ENCODE measurements at places on chromosomes 5 and 9. TPM values are rescaled to one million over a fixed set of nuclear protein-coding genes. Genes with fewer than 3 reads are reported as not detected.

- H3K27ac ChIP-seq = no peak overlapping the region
- H3K4me3 ChIP-seq = no peak overlapping the region
- no peaks in the 10 kb centered on the region for H3K27me3 ChIP-seq
- H3K4me1 ChIP-seq = no peaks in the 10 kb centered on the region
- DNase-seq = peak; percentile 43
Measured at GRCh38 chr9:108125625-108126024, 636.1 kb upstream of the KLF4 start.

- H3K4me3 ChIP-seq = no peak overlapping the region
- no peak overlapping the region for H3K27ac ChIP-seq
- H3K4me1 ChIP-seq = no peaks in the 10 kb centered on the region
- DNase-seq = no peak
- H3K27me3 ChIP-seq = no peaks in the 10 kb centered on the region
Measured at GRCh38 chr5:62587737-62588136, 9.1 kb downstream of the LRRC70 start.

The ZNF300 gene
- 8.8 TPM for total RNA-seq

The TMEM252 gene
- not detected for total RNA-seq

The HTR4 gene
- not detected for total RNA-seq

DNA sequence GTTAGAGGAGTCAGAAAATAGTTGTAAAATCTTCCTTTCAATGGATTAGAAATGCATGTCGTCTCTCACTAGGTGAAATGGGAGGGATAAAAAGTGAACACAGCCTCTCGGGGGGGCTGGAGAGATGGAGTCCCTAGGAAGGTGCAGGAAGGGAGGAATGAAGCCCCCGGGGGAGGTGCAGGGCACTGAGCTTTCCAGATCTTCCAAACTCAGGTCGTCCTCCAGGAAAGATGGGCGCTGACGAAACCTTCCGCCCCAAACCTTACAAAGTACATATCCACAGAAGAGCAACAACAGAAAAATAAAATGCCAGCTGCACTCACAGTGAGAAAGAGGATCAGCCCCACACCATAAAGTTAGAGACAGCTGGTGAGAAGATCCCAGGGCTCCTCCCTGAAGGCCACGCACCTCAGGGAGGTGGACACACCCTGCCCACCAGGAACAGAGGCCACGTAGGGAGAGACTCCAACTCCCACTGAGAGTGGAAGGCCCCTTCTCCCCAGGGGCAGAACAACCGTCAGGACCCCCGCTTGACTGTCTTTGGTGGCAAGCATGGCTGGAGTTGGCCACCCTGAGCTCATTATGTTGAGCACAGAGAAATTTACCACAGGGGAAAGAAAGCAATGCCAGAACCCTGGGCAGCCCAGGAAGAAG is 174.3 kb downstream of the AUH start:
- no peak overlapping the region for H3K4me3 ChIP-seq
- H3K4me1 ChIP-seq = no peaks in the 10 kb centered on the region
- H3K27ac ChIP-seq = no peak overlapping the region
- DNase-seq = no peak
- H3K27me3 ChIP-seq = no peaks in the 10 kb centered on the region

GRCh38 chr5:131810510-131811249 is 13.9 kb upstream of the FNIP1 start:
- H3K27ac ChIP-seq = no peak overlapping the region
- H3K36me3 ChIP-seq = no peaks in the 10 kb centered on the region
- H3K4me1 ChIP-seq = peaks cover 6% of the 10 kb centered on the region
- no peaks in the 10 kb centered on the region for H3K27me3 ChIP-seq

The ORM2 gene
- 1.4 TPM for total RNA-seq

The C9 gene
- not detected for total RNA-seq

The SCGB3A2 gene
- 62.5 TPM for total RNA-seq

GRCh38 chr5:61228229-61228628 is 66.0 kb upstream of the SMIM15 start:
- no peaks in the 10 kb centered on the region for H3K27me3 ChIP-seq
- DNase-seq = no peak
- H3K4me3 ChIP-seq = no peak overlapping the region
- no peak overlapping the region for H3K27ac ChIP-seq
- H3K36me3 ChIP-seq = no peaks in the 10 kb centered on the region

The TLX3 gene
- total RNA-seq = not detected

- no peaks in the 10 kb centered on the region for H3K4me1 ChIP-seq
- H3K27ac ChIP-seq = no peak overlapping the region
- H3K4me3 ChIP-seq = no peak overlapping the region
- no peak for DNase-seq
- no peaks in the 10 kb centered on the region for H3K27me3 ChIP-seq
- peaks cover 15% of the 10 kb centered on the region for H3K36me3 ChIP-seq
Measured at GRCh38 chr5:37786862-37787519, 52.9 kb downstream of the GDNF start.

GRCh38 chr5:531749-532315 is 7.6 kb upstream of the SLC9A3 start:
- H3K36me3 ChIP-seq = no peaks in the 10 kb centered on the region
- no peaks in the 10 kb centered on the region for H3K4me1 ChIP-seq
- no peak overlapping the region for H3K4me3 ChIP-seq
- peaks cover 17% of the 10 kb centered on the region for H3K27me3 ChIP-seq

The PTPN3 gene
- total RNA-seq = 2.2 TPM

GRCh38 chr5:24177821-24178220 is 467.0 kb downstream of the CDH10 start:
- no peaks in the 10 kb centered on the region for H3K36me3 ChIP-seq
- H3K4me3 ChIP-seq = no peak overlapping the region
- DNase-seq = no peak
- no peak overlapping the region for H3K27ac ChIP-seq

- no peaks in the 10 kb centered on the region for H3K4me1 ChIP-seq
- H3K27me3 ChIP-seq = no peaks in the 10 kb centered on the region
- H3K27ac ChIP-seq = no peak overlapping the region
- H3K36me3 ChIP-seq = no peaks in the 10 kb centered on the region
Measured at GRCh38 chr9:99051406-99051805, 53.5 kb upstream of the TGFBR1 start.

GRCh38 chr5:143041972-143042770 is 272.0 kb downstream of the ARHGAP26 start:
- peaks cover 5% of the 10 kb centered on the region for H3K36me3 ChIP-seq
- no peak for DNase-seq
- no peak overlapping the region for H3K4me3 ChIP-seq

DNA sequence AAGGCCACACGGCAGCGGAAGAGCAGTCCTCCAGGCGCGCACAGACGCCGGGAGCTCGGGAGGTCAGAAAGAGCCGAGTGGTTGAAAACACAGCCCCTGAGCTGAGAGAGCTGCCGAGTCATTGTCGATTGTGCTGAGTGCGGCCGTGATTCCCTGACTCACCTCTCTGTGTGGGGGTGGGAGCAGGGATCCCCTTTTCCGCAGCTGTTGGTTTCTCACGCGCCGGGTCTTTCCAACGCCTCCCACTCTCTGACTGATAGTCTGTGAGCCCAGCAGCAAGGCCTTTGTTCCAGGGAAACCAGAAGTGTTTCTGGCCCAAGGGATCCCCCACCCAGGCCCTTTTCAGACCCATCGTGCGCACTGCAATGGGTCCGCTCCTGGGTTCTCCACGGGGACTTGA is 97.3 kb downstream of the MRPL36 start:
- DNase-seq = peak; percentile 43
- no peak overlapping the region for H3K27ac ChIP-seq
- H3K4me3 ChIP-seq = no peak overlapping the region
- no peaks in the 10 kb centered on the region for H3K36me3 ChIP-seq
- H3K27me3 ChIP-seq = no peaks in the 10 kb centered on the region

The ADAMTSL1 gene
- total RNA-seq = 1.2 TPM

The FBP2 gene
- not detected for total RNA-seq

The PCDHGB4 gene
- total RNA-seq = 3.8 TPM

GRCh38 chr5:179118338-179118737 is 58.2 kb downstream of the ZNF354C start:
- H3K36me3 ChIP-seq = peaks cover 13% of the 10 kb centered on the region
- no peak overlapping the region for H3K4me3 ChIP-seq
- no peak overlapping the region for H3K27ac ChIP-seq
- no peaks in the 10 kb centered on the region for H3K4me1 ChIP-seq
- no peak for DNase-seq

- H3K4me1 ChIP-seq = no peaks in the 10 kb centered on the region
- H3K36me3 ChIP-seq = no peaks in the 10 kb centered on the region
- H3K4me3 ChIP-seq = no peak overlapping the region
- no peaks in the 10 kb centered on the region for H3K27me3 ChIP-seq
Measured at GRCh38 chr5:136011414-136012001, 17.3 kb upstream of the TGFBI start.

- H3K27me3 ChIP-seq = no peaks in the 10 kb centered on the region
- peaks cover 37% of the 10 kb centered on the region for H3K36me3 ChIP-seq
- H3K4me3 ChIP-seq = no peak overlapping the region
Measured at GRCh38 chr9:93270976-93271375, 87.0 kb downstream of the WNK2 start.

The MUSK gene
- total RNA-seq = not detected

GRCh38 chr5:125372694-125373631 is 626.5 kb upstream of the ZNF608 start:
- peak; percentile 38 for DNase-seq
- H3K36me3 ChIP-seq = peaks cover 2% of the 10 kb centered on the region
- H3K4me1 ChIP-seq = peaks cover 10% of the 10 kb centered on the region
- no peaks in the 10 kb centered on the region for H3K27me3 ChIP-seq
- H3K27ac ChIP-seq = peak overlapping the region; percentile 36
- peak overlapping the region; percentile 41 for H3K4me3 ChIP-seq

The TMEM174 gene
- total RNA-seq = not detected

DNA sequence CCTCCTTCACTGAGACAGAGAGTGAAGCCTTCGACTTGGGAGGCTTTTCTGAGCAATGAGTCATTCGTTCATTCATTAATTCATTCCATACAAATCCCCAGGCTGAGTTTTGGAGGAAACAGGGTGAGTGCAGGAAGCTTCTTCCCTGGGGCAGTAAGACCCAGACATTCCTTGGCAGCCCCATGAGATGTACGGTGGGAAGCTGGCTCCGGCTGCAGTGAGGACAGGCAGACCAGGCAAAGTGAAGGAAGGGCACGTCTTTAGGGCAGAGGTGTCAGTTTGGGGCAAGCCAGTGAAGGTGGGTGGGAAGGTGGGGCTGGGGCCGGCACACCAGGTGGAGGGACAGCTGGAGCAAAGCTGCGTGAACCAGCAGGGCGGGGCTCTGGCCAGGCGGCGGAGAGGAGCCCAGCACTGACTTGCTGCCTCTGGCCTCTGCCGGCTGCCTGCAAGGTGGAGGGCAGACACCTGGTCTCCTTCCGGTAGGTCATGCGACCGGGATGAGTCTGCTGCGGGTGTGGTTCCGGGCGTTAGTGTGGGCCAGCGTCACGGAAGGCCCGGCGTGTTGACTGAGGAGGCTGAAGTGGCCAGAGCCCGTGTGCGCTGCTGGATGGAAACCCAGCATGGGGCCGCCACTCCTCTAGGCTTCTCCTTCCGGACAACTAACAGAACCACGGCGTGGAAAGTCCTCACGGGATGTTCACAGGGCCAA is 16.6 kb downstream of the OLFM1 start:
- peaks cover 7% of the 10 kb centered on the region for H3K36me3 ChIP-seq
- no peaks in the 10 kb centered on the region for H3K4me1 ChIP-seq
- H3K27me3 ChIP-seq = no peaks in the 10 kb centered on the region

GRCh38 chr9:70933321-70933720 is 188.1 kb downstream of the TRPM3 start:
- H3K27me3 ChIP-seq = no peaks in the 10 kb centered on the region
- H3K27ac ChIP-seq = no peak overlapping the region
- no peaks in the 10 kb centered on the region for H3K36me3 ChIP-seq
- H3K4me3 ChIP-seq = no peak overlapping the region
- H3K4me1 ChIP-seq = peaks cover 7% of the 10 kb centered on the region

DNA sequence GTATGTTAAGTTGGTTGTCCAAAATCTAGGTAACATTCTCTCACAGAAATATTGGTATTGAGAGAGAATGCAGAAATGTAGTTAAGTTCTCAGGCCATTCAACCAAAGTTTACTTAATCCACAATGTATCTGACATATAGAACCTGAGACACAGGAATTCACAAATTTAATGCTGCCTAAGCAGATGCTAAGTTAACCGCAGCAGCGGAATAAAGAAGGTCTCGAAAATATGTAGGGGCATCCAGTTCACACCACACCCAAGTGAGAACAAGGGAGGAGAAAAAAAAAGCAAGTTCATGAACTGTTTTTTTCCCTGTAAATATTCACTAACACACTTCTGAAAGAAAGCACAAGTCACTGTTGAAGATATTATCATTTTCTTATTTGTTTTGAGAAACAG is 194.0 kb downstream of the BNC2 start:
- DNase-seq = no peak
- peaks cover 5% of the 10 kb centered on the region for H3K4me1 ChIP-seq
- H3K27ac ChIP-seq = no peak overlapping the region
- no peaks in the 10 kb centered on the region for H3K36me3 ChIP-seq
- no peaks in the 10 kb centered on the region for H3K27me3 ChIP-seq
- no peak overlapping the region for H3K4me3 ChIP-seq

The SPATA6L gene
- 0.75 TPM for total RNA-seq

- no peak overlapping the region for H3K27ac ChIP-seq
- no peak for DNase-seq
- H3K4me1 ChIP-seq = no peaks in the 10 kb centered on the region
- H3K36me3 ChIP-seq = no peaks in the 10 kb centered on the region
- H3K4me3 ChIP-seq = no peak overlapping the region
Measured at GRCh38 chr9:94014066-94014654, 59.0 kb upstream of the BARX1 start.

The ISL1 gene
- total RNA-seq = 0.13 TPM

GRCh38 chr5:8861764-8862163 is 684.1 kb downstream of the SEMA5A start:
- no peak for DNase-seq
- H3K27me3 ChIP-seq = no peaks in the 10 kb centered on the region
- H3K4me3 ChIP-seq = no peak overlapping the region
